ENCODE measurements at places on chromosomes 13 and 19. TPM values are rescaled to one million over a fixed set of nuclear protein-coding genes. Genes with fewer than 3 reads are reported as not detected.

DNA sequence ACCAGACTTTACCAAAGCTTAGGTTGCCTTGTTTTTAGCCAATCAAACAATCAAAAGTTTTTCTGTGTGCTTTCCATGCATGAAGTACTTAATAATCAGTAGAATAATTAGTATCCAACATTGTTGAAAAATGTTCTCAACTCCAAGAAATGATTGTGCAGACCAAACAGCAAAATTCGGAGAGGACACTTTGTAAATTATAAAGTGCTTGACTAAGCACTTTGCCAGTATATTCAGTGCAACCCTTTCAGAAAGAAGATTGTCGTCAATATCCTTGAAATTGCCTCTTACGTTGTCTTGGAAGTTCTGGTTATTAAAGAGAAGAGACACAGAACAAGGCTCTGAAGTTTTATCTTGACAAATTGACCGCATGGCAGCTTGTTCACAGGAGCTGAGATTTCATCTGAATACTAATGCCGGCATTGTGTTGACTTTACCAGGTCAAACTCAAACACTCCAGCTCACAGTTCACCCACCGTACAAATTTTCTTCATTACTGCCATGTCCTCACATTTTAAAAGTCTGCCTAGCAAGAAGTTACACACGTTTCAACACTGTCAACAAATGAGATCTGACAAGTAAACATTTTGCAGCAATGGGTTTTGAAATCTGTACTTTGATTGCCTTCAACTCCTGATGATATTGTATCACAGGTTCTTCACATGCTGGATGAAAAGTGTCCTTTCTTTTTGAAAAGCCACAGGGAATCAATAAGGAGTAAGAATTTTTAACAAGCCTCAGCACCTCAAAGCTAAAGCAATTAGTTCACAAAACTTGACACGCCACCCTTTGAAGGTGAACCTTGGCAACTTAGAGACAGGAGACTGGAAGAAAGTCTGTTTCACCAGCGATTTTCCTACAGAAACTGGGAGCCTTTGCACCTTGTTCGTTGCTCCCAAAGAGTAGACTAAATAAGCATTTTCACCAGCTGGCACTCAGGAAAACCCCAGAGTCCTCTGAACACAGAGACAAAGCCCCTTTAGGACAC is 150.9 kb downstream of the RFC3 start:
- DNase-seq, result no peak

The CEACAM7 gene
- total RNA-seq, result not detected

DNA sequence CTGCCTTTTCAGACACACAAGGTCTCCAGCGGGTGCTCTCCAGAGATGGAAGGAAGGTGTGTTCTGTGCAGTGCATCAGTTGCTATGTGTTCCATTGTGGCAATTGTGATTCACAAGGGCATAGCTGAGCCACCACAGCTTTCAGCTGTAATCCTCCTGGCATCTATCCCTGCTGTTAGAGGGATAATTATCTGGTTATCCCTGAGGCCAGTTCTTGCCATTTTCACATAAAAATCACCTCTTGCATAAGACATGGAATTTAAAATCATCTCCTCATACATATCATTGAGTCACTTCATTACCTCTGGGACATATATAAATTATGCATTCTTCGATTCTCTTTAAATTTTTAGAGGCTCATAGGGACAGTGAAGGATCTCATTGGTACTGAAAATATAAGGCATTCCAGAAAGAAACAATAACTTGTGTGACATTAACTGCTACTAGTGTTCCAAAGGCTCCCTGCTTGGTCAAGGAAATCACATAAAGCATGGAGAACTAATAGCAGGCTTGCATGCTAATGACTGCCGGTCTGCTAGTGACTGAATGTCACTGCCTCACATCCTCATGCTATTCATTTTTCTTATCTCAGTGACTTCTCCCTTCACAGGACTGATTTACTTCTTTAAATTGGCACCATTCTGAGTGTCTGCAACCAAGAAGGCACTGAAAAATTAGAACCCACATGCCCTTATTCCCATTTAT is 214.0 kb downstream of the ENOX1 start:
- DNase-seq, result no peak

DNA sequence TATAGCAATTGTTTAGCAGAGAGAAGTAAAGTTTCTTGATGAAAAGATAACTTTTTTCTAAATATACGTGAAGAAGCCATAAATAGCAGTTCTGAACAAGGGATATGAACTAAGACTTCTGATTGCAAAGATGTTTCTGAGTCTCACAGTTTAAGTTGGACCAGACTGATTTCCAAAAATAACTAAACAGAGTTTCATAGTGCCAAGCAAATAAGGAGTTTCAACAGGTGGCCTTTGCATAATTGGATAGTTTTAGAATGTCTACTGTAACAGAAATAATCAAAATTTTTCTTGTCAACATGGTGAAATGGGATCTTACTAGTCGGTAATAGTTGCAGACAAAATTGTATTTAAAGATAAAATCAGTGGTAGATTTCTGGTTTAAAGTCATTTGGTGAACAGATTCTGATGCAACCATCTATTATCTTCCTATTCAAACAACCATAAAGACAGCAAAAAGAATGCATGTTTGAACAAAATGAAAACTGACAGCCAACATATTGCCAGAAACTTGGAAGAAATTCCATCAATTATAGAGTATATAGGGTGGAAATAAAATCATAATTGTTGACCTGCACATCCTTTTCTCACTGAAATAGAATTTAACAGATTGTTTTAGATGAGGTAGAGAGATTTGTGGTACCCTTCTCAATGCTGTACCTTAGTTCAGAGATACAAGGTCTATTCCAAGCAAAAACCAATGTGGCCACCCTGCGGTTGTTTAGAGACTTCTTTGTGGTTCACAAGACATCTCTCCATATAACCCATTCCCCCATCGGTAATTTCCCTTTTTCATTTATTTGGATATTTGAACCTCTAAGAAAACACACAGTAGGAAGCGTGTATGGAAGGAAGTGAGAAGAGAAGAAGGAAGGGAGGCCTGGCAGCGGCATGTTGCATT is 275.3 kb downstream of the COG6 start:
- DNase-seq, result no peak

The ZNF560 gene
- not detected for total RNA-seq

- no peak for DNase-seq
Observed at GRCh38 chr13:91544723-91545122, 146.3 kb downstream of the GPC5 start.

- no peak for DNase-seq
Observed at GRCh38 chr13:104967836-104968630, 1567.4 kb downstream of the EFNB2 start.

- no peak for DNase-seq
Observed at GRCh38 chr13:44853641-44854040, 135.6 kb downstream of the NUFIP1 start.

The PVR gene
- total RNA-seq, result 20.8 TPM

DNA sequence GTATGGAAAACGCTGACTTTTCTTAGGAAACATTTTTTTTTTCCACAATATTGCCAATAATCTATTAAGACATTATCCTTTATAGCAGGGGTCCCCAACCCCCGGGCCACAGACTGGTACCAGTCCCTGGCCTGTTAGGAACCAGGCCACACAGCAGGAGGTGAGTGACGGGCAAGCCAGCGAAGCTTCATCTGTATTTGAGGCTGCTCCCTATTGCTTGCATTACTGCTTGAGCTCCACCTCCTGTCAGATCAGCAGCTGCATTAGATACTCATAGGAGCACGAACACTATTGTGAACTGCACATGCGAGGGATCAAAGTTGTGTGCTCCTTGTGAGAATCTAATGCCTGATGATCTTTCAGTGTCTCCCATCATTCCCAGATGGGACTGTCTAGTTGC is 793.7 kb downstream of the SLITRK5 start:
- no peak for DNase-seq

DNA sequence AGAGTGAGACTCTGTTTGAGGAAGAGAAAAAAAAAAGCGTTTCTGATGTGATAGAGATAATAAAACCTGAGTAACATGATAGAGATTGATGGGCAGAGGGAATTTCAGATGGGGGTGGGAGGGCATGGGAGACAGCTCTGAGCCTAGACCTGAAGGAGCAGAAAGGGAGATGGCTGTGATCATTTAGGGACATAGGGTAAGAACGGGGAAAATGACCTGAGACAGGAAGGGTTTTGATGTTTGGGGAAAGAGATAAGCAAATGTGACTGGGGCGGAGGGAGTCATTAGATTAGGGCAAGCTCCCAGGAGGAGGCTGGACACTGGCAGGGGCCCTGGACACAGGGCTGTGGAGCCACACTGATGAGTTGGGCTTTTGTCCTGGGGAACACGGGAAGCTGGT is 6.1 kb downstream of the ZNF320 start:
- DNase-seq, result no peak

DNA sequence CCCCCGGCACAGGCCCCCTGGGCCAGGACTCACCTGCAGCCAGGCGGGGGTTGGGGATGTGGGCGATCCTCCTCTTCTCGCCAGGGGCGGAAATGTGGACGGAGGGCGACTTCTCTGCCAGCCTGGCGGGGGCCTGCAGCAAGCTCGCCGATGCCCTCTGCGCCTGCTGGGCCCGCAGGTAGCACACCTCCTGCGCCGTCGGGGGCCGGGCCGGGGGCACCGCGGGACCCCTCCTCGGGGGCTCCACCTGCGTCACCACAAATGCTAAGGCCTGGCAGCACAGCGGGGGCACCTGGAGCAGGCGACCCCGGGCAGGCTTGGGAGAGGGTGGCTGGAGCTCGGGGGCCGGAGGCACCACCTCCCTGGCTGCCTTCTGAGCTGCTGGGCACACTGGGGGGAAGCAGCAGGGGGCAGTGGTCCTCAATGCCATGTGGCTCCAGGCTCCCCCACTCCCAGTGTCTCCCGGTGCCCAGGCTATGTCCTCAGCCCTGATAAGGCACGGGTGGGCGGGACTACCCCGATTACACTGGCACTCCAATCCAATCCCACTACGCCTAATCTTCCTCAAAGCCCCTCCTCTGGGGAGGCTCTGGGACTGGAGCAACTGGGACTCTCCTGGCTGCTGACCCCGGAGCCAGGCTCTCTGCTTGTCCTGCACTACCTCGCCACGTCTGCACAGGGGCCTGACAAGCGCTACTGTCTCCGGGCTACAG is 11.6 kb upstream of the ATP8B3 start:
- DNase-seq, result no peak

- DNase-seq, result no peak
Observed at GRCh38 chr13:95253033-95253432, 48.2 kb downstream of the ABCC4 start.

The LGALS7 gene
- not detected for total RNA-seq

Measured in esophagus muscularis mucosa (tissue), 4 donors.